ACHN (cell line): ENCODE measurements at places on chromosomes 4 and X.

DNA sequence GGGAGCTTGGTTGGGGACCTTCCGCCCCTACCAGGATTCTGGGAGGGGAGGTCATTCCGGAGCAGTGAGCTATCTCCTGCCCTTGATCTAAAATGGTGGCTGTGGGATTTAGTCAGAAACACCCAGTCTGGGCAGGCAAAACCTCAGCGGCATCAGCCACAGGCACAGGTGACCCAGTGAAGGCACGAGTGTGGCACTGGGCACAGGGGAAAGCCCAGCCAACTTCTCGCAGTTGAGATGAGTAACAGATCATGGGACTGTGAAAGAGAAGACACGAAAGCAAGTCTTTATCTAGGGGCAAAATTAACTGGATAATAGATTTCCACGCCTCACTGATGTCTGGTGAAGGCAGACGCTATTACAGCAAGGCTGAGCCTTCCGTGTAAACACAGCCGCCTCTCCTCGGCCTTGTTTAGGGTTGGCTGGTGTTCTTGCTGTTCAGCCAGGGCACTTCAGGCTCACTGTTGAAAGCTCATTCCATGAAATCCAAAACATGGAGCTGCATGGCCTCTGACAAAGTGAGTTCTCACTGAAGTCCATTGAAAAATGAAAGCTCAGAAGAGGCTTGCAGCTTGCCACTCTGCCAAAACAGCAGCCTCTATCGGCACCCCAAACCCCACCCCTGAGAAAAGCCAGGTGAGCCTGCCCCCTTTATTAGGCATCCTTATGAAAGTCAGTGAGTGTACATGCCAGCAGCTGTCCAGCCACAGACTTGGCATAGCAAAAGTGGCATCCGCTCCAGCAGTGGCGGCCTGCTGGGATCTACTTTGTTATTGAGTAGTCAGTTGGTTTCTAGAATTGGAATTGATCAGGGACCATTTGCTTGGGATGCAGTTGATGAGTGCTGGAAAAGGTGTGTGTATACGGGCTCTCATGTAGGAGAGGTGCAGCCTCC, 102.3 kb upstream of the MTM1 start:
- DNase-seq, result no peak

- DNase-seq, result no peak
Observed at GRCh38 chrX:80573275-80573674, 153.0 kb downstream of the TENT5D start.

- DNase-seq, result no peak
Observed at GRCh38 chrX:23766650-23767551, 16.1 kb upstream of the SAT1 start.

DNA sequence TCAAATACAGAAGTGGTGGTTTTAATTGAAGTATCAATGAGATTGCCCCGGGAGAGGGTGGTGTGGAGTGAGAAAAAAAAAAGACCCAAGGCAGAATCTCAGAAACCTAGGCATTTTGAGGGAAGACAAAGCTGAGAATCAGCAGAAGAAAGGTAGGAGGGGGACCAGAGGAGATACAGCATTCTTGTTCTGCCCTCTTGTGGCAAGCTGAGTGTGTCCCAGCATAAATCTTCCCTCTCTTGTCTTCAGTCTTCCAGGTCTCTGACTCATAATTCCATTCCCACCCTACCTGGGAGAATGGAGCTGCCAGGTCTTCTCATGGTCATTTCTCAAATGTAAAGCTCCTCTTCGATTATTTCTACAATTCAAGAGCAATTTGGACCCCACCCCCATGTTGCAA, 32.7 kb upstream of the MAGED1 start:
- DNase-seq, result peak; percentile 11

- peak; percentile 53 for DNase-seq
Observed at GRCh38 chrX:100980608-100981497, 11.3 kb downstream of the ARL13A start.

- DNase-seq, result no peak
Observed at GRCh38 chr4:38565271-38566199, 98.5 kb upstream of the KLF3 start.

DNA sequence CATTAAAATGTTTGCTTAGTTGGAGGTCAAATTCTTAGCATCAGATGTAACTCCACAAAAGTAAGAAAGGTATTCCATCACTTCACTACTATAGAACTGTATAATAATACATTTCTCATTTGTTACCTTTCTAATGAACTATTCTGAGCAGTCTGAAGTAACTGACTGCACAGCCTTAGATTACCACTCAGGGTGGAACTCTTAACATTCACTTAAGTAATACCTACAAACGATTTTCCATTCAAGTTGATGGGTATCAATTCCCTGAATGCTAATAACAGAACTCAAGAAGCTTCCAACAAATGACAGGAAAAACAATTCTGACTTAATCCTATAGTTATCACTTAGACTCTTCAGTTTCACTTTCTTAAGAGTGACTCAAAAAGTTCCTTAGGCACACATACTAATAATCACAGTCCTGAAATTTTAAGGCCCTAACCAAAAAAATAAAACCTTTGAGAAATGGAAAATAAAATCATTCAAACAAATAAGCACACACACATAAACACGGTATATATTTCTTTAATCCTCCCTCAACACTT, 20.9 kb downstream of the HNRNPD start:
- DNase-seq, result no peak

- DNase-seq, result no peak
Observed at GRCh38 chrX:147738265-147738664, 173.5 kb upstream of the FMR1 start.

DNA sequence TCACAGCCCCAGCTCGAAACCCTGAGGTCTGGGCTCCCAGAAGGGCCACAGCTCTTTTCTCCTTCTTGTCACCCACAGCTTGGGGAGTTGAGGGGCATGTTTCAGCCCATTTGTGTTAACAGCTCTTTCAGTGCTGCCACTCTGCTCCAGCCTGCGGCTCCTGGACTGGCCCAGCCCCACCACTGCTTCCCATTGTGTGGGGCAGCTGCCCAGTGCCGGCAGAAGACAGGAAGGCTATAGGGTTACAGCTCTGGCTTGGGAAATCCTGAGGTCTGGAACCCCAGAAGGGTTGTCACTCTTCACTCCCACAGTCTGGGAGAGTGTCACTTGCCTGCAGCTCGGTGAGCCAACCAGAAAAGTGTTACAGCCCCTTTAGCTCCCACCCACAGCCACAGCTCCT, 7.0 kb upstream of the HNRNPD start:
- DNase-seq, result no peak

GRCh38 chrX:24767557-24767956, 73.8 kb downstream of the POLA1 start:
- no peak for DNase-seq

- no peak for DNase-seq
Observed at GRCh38 chr4:58138786-58139668, 1028.8 kb upstream of the IGFBP7 start.

GRCh38 chr4:23881052-23881501, 8.8 kb downstream of the PPARGC1A start:
- DNase-seq, result no peak

DNA sequence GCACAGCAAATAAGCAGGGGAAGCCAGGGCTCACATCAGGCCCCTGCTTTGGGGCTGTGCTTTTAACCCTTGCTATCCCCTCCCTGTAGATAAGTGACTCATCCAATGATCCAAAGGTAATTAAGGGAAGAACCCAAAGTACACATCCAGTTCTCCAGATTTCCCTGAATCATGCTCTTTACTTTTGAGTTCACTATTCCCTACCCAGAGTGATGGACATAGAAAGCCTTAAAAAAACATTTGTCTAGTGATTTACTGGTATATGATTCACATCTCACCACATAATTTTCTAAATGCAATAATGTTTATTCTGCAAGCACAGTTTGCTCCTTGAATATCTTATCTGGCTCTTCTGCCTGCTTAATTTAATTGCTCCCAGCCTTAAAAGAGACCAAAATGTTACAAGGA, 136.2 kb downstream of the PPP3CA start:
- DNase-seq, result no peak

DNA sequence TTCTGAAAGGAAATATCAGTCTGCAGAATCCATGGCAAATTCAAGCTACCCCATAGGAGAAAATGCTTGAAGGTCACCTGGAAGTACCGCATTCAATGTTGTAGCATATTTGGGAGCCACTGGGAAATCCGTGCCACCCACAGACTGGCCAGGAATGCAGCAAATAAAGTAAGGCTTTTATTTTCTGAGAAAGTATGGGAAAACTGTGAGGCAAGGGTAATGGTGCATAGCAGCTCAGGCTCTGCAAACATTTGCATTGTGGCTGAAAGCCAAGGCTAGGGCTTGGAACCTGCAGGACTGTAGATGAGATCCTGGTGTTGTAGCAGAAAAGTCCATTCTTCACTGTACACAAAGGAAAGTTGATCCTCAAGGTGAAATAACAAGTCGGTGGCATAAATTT, 450.9 kb upstream of the NR3C2 start:
- no peak for DNase-seq

DNA sequence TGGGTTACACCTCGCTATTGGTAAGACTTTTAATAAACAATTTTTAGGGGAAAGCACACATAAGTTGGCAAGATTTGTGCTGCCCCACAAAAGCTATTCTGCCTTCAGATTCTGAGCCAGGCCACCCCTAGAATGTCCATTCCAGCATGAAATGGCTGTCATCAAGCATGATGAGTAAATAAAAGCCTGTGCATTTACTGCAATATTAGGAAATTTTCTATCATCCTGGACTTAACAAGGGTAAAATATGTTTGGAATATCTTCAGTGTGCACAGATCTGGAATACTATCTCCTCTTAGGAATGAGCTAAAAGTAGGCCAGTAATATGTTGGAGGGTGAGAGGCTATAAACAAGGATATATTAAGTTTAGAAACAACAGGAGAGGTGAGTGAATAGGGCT, 510.9 kb downstream of the ANKRD50 start:
- no peak for DNase-seq

GRCh38 chrX:48934581-48935300, 15.9 kb upstream of the PIM2 start:
- no peak for DNase-seq

DNA sequence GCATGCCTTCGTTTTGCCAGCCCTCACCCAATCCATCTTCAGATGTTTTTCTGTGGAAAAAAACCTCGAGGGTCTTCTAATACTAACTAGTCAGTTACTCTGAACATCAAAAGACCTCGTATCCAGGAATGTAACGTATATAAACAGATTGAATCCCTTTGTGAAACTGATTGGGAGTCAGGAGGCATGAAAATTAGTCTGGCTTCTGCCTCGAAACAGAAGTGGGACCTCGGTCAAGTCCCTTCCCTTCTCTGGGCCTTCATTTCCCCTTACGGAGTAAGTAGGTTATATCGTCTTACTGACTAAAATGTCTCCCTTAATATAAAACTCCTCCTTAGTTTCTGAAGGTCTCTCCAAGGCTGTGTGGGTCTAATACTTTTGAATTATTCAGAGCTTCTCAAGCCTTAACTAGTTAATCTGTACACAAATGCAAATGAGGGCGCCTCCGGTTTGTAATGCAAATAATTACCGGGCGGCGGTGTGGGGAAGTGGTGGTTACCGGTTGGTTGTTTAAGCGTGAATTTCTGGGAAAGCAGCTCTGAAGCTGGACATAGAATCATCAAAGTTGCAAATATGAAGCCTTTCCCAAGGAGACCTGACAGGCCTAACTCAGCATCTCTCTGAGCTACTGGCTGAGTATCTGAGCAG, 11.4 kb upstream of the NKRF start:
- DNase-seq, result no peak

DNA sequence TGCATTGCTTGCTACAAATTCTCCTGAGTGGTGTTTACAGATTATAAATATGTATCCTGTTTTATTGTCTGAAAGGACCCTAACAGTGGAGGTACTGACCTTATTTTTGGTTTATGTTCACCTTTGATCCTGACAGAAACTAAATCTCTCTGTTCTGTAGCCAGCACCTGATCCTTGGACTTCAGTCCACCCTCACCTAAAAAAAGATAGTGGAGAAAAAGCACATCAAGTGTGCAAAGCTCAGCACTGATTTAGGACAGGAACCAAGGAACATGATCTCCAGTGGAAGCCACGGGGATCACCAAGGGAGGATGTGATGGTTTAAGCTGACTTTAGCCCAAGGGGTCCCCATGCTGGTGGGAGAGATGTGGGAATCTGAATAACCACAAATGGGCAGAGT, 22.3 kb upstream of the C4orf54 start:
- DNase-seq, result no peak

GRCh38 chr4:81351654-81352445, 119.9 kb downstream of the RASGEF1B start:
- DNase-seq, result peak; percentile 60

- no peak for DNase-seq
Observed at GRCh38 chrX:114519524-114519923, 64.4 kb upstream of the HTR2C start.

- no peak for DNase-seq
Observed at GRCh38 chr4:76339364-76339763, 32.8 kb downstream of the STBD1 start.

DNA sequence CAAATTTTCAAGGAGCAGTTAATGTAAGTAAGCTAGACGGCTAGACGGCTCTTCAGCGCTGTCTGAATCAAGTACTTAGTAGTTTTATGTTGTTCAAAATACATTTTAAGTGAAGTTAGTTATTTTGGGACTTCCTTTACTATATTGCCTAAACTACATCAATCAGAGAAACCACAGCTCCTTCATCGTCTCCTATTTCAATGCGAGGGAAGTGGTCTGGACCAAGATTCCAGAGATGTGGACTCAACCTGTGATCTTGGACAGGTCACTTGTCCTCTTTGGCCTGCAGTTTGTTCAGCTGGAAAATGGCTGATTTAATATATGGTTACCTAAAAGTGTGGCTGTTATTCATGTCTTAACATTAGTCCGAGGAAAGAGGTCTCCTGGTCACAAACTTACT, 10.6 kb downstream of the ING2 start:
- no peak for DNase-seq

- DNase-seq, result peak; percentile 51
Observed at GRCh38 chr4:102299354-102300107, 45.8 kb downstream of the SLC39A8 start.

DNA sequence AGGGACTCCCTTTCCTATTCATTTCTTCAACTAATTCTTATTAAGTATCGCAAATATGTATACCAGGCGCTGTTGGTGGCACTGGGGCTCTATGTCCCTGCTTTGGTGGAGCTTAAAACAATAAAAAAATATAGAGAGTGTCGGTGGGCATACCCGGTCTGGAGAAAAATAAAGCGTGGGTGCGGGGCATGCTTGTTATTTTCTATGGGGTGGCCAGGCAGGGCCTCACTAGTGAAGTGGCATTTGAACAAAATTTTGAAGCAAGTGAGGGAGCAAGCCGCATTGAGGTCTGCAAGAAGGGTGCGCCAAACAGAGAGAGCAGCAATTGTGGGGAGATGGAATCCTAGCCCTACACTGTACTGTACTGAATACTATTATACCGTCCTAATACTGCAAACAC, 565 bp upstream of the IDS start:
- DNase-seq, result no peak

GRCh38 chrX:16733013-16733412, 13.6 kb downstream of the SYAP1 start:
- DNase-seq, result no peak
